ENCODE measurements at places on chromosomes 7 and 10. TPM values are rescaled to one million over a fixed set of nuclear protein-coding genes. Genes with fewer than 3 reads are reported as not detected.

GIMAP8 gene
- 0.06 TPM for total RNA-seq

DLX6 gene
- total RNA-seq, result not detected

POU6F2 gene
- total RNA-seq, result not detected

RTKN2 gene
- total RNA-seq, result 8.6 TPM

SEMA3E gene
- 0.98 TPM for total RNA-seq

EDRF1 gene
- 17.2 TPM for total RNA-seq

GIMAP7 gene
- not detected for total RNA-seq

LIPK gene
- 0.17 TPM for total RNA-seq

STOX1 gene
- total RNA-seq, result 0.58 TPM

PALD1 gene
- total RNA-seq, result 0.40 TPM

DNA sequence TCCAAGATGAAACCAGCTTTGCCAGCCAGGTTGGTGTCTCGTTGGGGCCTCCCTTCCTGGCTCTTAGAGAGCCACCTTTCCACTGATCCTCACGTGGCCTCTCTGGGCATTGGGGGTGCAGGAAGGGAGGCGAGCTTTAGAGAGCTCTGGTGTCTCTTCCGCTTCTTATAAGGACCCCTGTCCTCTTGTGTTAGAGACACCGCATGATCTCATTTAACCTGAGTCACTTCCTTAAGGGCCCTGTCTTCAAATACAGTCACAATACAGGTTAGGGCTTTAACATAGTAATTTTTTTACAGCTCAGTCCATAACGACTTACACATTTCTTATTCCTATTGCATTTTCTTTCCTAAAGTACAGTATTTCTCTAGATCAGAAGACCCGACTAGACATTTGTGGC lies 535.8 kb downstream of the SDK1 start:
- DNase-seq, result no peak

GRCh38 chr10:36872702-36873393 lies 252.6 kb upstream of the ANKRD30A start:
- DNase-seq, result no peak

DNA sequence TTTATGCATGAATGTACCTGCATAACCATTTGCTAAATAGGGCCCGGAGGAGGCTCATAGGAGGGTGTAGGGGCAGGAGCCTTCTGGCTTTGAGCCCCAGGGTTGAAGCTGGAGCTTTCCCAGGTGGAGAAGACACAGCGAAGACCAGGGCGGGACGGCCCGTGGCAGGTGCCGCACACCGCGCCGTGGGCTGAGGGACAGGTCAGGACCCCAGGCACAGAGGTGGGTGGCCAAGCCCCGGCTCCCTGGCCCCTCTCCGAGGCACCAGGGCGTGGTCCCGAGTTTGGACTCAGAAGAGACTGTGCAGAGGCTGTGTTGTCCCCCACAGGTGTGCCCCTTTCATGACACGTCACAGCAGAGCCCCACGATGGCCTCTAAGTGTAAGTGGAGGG lies 56.5 kb downstream of the PWWP2B start:
- no peak for DNase-seq

DNA sequence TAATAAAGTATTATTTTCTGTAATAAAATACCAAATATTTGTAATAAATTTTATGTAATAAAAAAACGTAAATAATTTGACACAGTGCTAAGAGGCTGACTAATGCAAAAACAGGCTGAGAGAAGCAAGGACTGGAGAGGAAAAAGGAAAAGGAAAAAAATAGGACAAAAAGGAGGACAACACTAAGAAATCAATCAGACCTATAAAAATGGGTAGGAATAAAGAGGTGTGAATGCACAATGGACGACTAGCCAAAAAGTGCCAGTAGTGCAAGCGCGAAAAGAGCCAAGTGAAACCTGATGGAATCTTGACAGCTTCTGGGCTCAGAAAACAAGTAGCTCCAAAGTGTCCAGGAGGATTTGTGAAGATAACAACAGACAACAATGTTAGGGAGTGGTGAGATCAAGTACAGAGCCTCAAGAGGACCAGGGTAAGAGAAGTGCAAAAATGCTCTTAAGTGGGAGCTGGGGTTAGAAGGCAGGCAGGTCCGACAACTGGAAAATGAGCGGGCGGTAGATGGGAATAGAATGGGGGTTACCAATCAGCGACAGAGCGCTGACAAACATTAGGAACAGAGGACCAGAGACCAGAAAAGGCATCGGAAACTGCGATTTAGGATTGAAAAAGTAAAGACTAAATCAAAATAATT lies 1.2 kb downstream of the BRAF start:
- peak; percentile 10 for DNase-seq

DNA sequence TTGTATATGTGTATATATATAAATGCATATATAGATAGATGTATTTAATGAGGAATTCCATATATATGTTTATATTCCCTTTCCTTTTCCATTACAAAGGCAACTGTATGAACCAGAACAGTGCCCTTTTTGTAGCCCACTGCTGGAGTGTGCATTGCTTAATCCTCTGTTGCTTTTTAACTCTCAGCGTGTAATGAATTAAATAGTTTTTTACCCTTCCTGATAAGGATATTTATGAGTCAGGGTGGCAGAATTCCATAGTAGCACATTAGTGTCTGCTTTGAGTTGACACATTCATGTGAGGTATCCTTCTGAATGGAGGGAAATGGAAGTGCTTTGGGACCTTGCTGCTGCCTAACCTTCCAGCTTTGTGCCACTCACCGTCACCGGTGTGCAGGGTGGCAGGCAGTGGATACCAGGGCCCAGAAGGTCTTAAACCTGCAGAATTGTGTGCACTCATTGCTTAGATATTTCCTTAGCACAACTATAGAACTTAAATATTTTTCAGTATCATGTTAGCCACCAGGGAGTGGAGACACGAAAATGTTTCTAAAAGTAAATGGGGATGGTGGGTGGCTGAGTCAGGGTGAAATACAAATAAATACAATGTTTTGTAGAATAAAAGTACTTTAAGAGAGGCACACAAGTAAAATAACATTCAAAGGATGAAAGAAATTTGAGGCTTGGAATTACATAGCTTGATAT lies 117.9 kb downstream of the SND1 start:
- DNase-seq, result peak; percentile 46

DNA sequence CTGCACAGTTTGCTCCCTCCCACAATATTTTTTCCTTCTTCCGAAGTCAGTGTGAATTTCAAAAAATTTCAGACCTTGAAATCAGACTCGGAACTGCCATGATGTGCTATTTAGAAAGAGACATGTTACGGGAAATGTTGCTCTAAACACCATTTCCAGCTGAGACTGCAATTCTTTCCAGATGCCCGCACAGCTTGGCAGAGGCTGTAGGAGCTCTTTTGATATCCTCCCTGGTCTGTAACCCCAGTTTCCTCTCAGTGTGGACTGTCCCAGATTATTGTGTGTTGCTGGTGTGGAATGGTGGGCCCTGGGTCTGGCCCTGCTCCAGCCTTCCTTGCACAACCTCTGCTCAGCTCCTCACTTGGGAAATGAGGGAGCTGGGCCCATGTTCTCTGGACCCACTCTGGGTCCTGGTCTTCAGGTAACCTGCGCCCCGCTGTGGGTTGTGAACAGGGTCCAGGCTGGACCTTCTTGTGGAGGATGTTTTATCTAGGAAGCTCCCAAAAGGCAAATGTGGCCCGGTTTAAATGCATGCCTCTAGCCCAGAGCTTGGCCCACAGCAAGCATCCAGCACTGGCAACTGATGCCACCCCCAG lies 172.8 kb upstream of the CXCL12 start:
- DNase-seq, result no peak

GRCh38 chr10:89332123-89332633 lies 4.4 kb downstream of the IFIT3 start:
- peak; percentile 74 for DNase-seq

DNA sequence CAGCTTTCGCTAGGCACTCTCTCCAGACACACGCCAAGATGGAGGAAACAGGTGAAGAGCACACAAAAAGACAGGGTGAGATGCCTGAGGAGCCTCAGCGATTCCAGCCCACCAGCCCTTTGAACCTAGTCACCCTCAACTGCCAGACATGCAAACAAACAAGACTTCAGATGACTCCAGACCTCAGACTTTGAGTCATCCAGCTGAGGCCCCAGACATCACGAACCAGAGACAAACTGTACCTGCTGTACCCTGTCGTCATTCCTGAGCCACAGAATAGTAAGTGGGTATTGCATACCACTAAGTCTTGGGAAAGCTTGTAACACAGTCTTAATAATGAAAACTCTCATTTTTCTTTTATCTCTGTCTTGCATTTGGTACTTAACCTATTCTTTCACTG lies 126.6 kb upstream of the LSM8 start:
- DNase-seq, result peak; percentile 5

DNA sequence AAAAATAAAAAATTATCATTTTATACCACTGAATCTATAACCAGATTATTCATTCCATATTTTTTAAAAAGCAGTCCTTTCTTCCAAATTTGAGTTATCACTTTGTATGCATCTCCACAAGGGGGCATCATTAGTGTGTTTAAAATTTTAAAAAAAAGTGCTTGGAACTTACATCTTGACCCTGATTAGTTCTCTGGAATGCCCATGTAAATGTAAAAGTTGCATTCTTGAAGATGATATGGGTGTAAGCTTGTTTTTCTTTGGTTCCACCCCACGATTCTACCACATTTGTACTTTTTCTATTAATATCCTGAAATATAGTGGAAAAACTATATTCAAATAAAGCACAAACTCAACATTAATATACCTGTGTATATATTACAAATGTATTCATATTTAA lies 144.9 kb downstream of the ELAPOR2 start:
- DNase-seq, result peak; percentile 29

DNA sequence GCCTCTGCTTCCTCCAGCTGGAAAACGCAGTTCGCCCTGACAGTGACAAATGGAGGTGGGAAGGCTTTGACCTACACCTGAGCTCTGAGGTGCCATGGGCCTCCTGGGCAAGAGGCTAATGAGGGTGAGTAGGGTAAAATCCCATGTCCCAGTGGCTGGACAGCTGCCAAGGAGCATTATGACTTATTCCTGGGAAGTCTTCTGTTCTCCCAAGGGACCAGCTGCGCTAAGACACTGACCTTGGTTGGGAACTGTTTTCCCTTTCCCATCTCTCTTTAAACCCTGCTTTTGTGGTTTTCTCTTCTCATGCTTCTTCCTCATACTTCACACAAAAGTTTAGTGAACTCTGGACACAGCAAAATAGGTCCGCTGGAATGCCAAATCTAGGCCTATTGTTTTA lies 72.6 kb downstream of the COPG2 start:
- peak; percentile 74 for DNase-seq

- no peak for DNase-seq
Measured at GRCh38 chr10:98910048-98910447, 325.6 kb downstream of the HPSE2 start.

- peak; percentile 3 for DNase-seq
Measured at GRCh38 chr10:105950410-105950809, 1214.1 kb downstream of the SORCS1 start.

DNA sequence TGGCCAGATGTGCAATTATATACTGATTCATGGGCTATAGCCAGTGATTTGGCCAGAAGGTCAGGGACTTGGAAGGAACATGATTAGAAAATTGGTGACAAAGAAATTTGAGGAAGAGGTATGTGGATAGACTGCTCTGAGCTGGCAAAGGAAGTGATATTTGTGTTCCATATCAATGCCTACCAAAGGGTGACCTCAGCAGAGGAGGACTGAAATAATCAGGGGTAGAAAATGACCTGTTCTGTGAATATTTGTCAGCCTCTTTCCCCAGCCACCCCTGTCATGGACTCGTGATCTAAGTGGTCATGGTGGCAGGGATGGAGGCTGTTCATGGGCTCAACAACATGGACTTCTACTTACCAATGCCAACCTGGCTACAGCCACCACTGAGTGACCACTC lies 47.0 kb downstream of the PTPRE start:
- no peak for DNase-seq

- no peak for DNase-seq
Measured at GRCh38 chr10:91289305-91289704, 68.8 kb downstream of the PCGF5 start.

DNA sequence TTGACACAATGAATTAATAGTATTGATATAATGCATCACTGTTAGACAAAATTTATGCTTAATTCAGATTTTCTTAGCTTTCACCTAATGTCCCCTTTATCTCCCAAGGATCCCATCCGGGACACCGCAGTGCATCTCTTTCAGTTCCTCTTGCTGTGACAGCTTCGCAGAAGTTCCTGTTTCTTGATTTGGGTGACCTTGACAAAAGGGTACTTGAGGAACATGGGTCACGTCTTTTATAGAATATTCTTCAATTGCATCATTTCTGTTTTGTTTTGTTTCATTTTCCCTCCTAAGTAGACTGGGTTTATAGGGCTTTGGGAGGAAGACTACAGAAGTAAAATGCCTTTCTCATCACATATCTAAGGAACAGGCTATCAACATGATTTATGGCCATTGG lies 453.2 kb downstream of the DPP6 start:
- DNase-seq, result no peak

GRCh38 chr7:27970350-27970749 lies 210.2 kb downstream of the JAZF1 start:
- no peak for DNase-seq

GRCh38 chr10:130018265-130018664 lies 54.2 kb upstream of the EBF3 start:
- DNase-seq, result peak; percentile 54

DNA sequence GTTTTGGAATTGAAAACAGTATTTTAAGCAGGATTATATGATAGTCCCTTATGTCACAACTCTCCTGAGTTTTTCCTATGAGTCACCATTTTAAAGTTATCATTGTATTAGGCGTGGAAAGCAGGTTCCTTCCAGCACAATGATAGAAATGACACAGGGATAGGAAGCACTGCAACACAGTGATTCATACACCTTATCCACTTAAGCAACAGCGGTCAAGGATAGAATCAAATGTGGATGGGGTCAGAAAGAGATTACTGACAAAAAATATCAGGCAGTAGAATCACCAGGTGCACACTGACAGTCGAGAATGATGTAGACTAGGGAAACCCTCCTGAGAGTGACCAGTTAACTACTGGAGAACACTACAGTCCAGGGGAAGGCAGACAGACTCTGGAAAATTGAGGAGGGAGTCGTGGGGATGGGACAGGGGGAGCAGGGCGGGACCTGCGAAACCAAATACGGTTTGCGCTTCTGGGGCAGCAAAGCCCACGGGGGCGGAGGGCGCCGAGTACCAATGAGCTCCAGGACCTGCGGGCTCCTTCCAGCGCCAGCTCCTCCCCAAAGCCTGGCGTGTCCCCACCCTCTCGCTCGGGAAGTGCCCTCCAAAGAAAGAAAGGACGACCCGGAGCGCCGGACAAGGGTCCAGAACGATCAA lies 479 bp downstream of the PNPLA8 start:
- peak; percentile 73 for DNase-seq

All from LHCN-M2 (cell line).